Renal pelvis (tissue), 12 donors: ENCODE measurements at places on chromosomes 11 and 22.

DNA sequence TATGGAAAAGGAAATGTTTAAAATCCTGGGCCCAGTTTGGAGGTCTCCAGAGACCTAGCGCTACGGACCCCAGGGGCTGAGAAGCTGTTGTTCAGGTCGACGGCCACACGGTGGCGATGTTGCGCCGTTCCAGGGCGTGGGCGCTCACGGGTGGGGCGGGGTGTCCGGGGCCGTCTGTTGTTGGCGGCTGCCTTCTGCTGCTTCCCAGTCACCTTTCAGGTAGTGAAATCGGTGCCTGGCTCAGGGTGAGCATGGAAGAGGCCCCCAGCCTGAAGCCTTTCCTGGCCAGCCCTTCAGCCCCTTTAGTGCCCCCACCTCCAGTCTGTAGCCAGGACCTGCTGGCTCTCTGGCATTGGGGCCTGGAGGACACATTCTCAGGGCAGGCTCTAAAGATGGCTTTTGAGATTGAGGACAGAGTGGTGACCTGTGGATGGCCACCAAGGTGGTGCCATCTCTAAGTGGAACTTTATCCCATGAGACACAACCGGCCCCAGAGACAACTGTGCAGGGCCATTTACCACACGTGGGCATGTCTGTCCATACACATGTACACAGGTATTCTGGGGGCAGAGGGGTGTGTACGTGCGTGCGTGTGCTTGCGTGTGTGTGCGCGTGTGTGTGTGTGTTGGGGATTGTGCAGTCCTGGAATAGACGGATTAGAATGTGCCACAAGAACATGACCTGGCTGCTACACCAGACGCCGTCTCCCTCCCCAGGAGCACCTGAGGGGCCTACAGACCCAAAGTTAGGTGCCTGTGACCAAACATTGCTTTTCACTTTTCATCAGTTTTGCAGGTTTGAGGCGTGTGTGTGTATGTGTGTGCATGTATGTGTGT, 53.8 kb downstream of the ST14 start:
- peak; percentile 43 for DNase-seq

- DNase-seq = no peak
These were observed 29.5 kb upstream of the NCAM1 start for GRCh38 chr11:112931703-112932102.

DNA sequence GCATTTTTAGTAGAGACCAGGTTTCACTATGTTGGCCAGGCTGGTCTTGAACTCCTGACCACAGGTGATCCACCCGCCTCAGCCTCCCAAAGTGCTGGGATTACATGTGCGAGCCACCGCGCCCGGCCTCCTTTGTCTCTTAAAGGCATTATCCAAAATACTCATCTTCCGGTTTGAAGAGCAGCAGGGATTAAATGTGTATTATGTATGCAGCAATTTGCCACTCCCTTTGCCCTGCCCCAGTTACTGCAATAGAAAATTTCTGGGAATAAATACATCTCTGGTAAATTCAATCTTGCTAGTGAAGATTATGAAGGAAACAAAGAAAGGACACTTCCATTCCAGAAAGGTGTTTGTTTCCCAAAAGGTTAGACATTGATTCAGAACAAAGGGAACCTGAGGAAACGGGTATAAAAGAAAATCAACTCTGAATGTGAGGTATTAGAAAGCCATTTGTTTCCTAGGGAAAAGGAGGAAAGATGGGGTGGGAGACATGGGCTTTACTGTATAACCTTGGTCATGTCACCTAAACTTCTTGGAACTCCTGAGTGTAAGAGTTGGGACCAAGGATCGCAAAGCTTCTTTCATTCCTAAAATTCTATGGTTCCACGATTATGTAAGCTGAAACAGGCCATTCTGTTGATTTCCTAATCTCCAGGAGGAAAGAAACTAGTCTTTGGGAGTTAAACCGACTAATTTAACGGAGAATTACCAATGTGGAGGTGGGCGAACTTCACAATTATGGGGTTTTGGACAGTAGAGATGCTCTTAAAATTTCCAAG, 959 bp upstream of the HIPK3 start:
- DNase-seq = no peak

GRCh38 chr22:47596176-47596690, 833.8 kb downstream of the TBC1D22A start:
- DNase-seq = no peak

GRCh38 chr11:2726964-2727363, 27.2 kb upstream of the KCNQ1OT1 start:
- DNase-seq = no peak

DNA sequence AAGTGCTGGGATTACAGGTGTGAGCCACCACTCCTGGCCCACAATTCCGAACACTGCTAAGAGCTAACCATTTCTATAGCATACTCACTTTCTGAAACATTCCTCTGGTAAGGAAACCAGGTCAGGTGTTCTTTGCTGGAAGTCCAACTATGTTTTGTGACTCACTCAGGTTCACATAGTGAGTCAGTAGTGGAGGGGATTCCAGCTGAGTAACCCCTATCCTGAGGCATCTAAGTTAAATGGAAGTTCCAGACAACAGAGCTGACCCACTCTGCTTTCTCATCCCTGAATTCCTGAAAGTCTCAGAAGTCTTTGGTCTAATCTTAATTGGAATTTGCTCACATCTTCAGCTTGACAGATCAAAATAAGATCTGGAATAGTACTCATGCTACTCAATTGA, 3.0 kb upstream of the CHRNA10 start:
- no peak for DNase-seq

GRCh38 chr22:41768430-41768829, 32.0 kb upstream of the CCDC134 start:
- peak; percentile 23 for DNase-seq

DNA sequence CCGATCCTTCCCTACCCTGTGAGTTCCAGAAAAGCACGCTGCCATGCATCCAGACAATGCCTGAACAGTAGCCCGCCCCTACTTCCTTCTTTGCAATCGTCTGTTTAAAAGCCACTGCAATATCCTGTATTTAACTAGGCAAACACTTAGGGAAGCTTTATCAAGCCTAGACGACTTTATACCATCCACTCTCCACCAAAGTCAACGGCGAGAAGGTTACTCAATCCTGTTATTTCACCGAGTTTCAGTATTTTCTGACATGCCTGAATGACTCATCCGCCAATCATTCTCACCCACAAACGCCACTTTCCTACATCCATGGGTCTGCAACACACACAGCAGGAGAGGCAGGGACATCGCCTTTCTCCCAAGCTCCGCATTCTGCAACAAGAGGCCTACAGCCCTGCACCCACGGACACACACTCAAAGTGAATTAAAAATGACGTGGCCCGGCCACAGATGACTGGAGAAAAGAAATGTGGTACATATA, 9.3 kb downstream of the CELSR1 start:
- no peak for DNase-seq

GRCh38 chr11:13227676-13228255, 49.8 kb upstream of the BMAL1 start:
- no peak for DNase-seq

DNA sequence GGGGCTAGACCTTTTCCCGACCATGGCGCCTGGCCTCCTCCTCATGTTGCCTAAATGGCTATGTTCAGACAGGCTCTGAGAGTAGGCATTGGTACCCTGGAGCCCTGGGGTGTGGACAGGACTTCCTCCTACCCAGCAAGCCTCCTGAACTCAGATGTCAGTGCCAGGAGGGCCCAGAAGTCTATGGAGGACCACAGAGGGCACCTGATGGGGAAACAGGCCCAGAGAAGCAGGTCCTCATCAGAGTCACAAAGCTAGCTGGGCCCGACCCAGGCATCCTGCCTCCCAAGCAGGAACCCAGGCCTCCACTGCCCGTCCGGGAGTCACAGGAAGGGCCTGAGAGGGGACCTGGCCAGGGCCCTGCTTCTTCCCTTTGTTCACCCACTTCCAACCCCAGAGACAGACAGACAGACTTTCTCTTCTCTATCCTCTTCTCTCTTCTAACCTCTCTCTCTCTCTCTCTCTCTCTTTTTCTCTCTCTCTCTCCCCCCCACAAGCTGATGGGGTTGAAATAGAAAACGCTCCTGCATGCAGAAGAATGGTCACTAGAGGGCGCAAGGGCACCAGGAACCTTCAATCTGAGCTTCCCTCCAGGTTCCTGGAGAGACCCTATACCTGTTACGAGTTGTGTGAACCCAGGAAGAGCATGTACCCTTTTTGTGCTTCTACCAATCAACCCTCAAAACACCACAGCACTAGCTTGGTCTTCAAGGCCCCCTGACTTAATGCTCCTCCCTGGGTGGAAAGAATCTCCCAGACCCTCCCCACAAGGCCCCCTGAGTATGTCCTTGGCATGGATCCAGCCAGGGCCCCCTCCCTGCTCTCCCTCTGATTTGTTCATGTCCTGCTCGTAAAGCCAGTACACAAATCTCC, 27.1 kb downstream of the ARAP1 start:
- DNase-seq = peak; percentile 85

DNA sequence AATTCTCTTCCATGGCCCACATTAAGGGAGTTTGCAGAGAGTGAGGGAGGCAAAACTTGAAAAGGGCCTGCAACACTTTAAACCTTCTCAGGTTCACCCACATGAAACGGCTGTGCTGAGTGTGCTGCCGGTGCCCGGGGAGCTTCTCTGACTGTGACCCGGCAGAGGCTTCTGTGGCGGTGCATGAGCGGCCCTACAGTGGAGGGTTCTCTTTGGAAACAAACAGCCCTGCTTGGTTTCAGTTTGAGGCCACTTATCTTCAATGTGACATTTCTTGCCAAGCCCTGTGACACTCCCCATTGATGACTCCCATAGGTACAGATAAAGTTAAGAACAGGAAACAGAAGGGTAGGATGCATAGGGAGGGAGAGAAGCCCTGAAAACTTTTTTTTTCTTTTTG, 31.8 kb downstream of the FAM118A start:
- no peak for DNase-seq

GRCh38 chr11:13003736-13004493, 5.2 kb upstream of the RASSF10 start:
- DNase-seq = no peak

DNA sequence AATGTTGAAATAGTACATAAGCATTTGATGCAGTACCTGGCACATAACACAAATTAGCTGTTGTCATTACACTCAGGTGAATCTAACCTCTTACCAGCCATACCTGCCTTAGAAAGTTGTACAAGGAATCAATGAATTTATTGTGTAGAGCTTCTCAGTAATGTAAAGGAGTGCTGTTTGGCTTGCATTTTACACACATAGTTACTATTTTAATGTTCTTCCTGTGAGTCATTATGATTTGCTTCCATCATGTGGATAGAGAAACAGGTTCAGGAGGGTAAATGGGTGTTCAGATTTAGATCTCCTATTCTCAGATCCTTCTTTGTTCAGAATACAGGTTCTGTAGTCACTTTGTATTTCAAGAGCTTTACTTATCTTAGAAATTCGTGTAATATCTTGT, 27.6 kb upstream of the RCE1 start:
- DNase-seq = no peak

DNA sequence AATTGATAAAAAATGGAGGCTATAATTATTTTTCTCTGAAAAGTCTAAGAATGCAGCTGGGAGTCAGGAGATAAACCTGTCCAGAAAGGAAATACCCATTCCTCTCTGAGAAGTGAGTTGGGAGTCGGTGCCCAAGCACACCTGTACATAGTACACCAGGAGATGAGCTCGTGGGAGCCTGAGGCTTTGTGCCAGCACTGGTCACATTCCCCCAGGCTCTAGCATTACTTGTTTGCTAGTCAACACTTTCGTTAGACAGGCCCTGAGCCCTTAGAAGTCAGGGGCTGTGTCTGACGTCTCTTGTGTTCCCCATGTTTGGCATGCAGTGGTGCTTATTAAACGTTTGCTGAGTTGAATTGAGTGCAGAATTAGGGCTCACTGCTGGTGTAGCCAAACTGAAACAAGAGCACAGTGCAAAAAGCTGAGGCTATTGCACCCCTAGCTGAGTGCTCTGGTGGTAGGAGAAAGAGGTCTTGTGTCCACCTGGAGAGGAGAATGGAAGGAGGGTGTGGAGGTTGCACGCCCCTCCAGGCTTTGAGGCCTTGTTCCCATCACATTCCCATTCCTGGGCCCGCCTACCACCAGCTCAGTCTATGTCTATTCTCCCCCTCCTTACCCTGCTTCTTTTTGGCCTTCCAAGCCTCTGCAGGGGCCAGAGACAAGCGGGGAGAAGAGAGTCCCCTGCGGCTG, 6.8 kb downstream of the ROBO4 start:
- no peak for DNase-seq

- no peak for DNase-seq
These were observed 47.1 kb upstream of the EMID1 start for GRCh38 chr22:29158546-29158945.

- DNase-seq = no peak
These were observed 6.1 kb downstream of the CDC42EP1 start for GRCh38 chr22:37566329-37566837.

- no peak for DNase-seq
These were observed 8.2 kb downstream of the PNPLA3 start for GRCh38 chr22:43931771-43932170.

DNA sequence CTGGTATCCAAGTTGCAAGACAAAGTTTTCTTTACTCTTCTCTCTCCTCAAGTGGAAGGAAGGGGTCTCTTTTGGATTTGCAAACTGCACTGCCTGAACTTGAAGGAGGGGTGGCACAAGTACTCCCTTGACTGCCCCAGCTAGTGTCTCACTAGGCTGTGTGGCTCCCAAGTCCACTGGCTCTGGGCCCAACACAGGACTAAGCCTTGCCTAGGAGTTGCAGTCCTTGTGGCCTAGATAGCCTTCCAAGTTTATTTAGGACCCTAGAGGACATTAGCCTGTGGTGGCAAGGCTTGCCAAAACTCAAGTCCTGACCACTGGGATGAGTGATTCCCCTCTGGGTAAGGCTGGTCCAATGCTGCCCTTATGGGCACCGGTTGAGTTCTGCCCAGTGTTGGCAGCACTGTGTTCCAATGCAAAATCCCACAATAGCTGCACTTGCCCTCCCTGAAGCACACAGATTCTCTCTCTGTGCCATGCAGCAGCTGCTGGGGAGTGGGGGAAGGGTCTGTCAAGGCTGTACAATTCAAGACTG, 10.2 kb upstream of the WEE1 start:
- DNase-seq = no peak

DNA sequence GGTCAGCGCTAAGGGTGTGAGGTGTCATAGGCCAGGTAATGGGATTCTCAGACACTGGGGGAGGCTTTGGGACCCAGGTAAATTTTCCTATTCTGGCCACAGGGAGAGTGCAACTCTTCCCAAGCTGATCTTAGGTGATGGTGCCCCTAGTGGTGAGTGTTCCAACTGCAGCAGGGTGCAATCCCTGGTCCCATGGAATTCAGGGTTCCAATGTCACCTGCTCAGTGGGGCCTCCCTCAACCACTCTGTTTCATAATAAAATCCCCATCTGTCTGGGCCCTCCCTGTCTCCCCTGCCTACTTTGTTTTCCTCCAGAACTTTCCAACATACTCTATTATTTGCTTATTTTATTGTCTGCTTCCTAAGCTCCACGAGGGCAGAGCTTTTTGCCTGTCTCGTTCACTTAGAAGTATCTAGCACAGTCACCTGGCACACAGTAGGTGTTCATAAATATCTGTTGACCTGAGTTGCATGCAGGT, 2.9 kb upstream of the SGSM1 start:
- no peak for DNase-seq

DNA sequence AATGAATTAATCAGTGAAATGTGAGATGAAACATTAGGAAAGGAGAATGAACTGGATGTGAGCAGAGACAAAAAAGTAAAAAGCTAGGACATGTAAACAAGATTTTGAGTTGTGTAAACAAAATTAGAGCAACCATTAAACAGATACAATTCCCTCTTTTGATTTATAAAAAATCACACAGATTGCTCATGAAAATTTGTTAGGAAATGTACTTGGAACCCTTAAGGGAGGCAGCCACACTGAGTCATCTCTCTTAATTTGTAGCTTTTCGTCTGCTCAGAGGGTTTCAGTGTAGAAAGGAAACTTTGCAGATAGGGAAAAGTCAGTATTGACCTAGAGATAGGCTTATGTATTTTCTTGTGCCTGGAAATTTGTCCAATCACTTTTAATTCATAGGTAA, 49.6 kb upstream of the ME3 start:
- no peak for DNase-seq
